CD4-positive, alpha-beta T cell treated with Interleukin-17A for 1 hour (primary cell): ENCODE measurements at places on chromosomes 12 and 14.
A peak's percentile ranks its signal among the peaks of the same experiment; 100 is the strongest.

GRCh38 chr14:87231336-87232026, 761.5 kb downstream of the GALC start:
- no peak for DNase-seq

DNA sequence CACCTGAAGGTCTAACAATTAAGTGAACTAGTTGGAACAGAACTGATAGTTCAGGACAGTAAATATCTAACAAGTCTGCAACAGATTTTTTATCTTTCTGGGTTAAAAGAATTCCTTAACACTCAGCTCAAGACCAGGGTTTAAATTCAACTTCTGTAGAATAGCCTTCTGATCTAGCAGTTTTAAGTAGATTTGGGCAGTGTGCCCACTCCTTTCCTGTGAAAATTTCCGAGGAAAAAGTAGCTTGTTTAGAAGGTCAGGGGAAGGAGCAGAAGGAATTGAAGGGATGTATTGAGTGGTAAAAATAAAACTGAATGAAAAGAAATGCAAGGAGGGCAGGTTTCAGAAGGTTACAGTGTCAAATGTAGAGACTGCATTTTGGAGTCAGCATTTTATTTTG, 45.8 kb downstream of the ATL1 start:
- no peak for DNase-seq

DNA sequence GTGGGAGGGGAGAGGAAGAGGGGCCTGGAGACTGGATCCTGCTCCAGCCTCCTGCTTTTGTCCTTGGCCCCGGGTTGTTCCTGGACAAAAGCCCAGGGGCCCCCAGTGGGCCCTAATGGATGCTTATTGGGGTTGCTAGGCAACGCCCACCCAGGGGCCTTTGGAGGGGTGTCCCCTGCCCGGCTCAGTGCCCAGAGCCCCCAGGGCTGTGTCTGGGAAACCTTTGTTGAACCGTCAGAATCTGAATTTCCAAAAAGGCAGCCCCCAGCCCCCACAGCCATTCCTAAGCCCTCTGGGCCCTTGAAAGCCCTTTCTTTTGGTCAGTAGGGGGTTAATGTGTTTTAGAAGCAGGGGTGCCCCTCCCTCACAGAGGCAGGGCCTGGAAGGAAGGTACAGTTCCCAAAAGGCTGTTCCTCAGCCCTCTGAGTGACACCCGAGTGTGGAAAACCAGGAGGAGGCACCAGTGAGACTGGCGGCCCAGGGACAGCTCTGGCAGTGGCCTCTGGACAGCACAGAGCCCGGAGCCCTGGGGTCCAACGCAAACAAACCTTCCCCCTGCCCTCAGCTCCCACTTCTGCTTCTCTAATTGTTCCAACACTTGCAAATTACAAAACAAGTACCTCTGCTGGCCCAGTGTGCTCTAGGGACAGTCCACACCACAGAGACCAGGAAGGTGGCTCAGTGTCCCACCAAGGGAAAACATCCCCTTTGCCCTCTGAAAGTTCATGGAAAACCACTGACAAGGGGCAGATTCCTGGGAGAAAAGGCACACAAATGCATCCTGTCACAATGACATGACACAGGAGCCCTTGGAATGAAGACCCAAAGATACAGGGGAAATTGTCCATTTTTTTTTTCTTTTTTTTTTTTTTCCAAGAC, 19.4 kb downstream of the HHIPL1 start:
- no peak for DNase-seq

DNA sequence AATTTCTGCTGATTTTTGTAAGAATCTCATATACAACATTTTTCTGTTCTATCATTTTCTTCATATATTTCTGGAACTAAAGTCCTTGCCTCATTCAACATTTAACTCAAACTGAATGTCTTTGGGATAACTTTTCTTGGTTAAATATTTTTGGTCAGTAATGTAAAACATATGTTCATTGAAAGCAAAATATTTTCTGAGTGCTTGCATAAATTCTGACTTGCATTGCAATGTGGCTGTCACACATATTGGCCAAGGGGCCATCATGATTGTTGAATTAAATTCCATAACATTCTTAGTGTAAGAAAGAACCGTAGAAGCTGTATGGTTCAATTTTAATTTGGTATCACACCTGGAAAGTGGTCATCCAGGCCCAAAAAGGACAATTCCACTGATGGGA, 369.4 kb downstream of the GALC start:
- no peak for DNase-seq

DNA sequence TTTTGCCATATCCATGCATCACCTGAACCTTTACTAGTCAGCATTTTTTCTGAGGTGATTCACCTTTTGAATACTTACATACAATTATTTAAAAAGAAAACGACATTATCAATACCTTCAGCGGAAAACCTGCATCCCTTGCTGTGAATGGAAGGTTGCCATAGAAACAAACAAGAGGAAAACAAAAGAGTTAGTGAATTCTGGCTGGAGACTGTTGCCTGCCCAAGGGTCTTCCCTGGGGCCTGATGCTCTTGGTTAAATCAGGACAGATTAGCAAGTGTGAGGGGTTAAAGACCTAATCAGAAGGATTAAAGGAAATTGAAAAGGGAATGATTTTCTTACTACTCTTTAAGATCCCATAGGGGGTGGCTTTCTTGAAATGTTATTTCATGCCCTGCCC, 96.0 kb upstream of the WSCD2 start:
- DNase-seq = no peak

DNA sequence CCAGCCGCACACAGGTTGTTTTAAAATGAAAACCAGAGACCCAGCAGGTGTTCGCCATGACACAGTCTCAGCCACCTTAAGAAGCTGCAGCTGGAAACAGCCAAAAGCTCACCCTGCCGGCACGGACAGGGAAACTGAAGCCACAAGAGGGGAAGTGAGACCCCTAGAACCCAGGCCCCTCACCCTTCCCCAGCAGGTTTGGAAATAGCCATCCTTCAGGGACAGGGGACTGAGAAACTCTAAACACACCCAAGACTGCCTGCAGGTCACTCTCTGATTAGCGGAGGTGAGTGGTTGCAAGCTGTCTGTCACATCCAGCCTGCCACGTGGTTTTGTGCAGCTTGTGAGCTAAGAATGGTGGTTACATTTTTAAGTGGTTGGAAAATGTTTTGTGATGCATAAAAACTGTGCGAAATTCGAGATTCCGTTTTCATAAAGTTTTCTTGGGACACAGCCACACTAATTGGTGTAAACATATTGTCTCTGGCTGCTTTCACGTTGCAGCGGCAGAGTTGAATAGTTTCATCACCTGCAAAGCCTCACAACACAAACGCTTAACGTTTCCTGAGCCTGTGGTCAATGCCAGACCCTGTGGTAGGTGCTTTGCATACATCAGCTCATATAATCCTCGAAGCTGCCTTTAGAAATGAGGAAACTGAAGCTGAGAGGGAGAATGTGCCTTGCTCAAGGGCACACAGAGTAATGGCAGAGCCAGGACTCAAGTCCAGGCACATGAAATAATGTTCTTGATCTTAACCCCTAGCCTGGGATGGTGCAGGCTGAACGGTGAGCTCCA, 1.7 kb upstream of the SELPLG start:
- DNase-seq = peak; percentile 57

DNA sequence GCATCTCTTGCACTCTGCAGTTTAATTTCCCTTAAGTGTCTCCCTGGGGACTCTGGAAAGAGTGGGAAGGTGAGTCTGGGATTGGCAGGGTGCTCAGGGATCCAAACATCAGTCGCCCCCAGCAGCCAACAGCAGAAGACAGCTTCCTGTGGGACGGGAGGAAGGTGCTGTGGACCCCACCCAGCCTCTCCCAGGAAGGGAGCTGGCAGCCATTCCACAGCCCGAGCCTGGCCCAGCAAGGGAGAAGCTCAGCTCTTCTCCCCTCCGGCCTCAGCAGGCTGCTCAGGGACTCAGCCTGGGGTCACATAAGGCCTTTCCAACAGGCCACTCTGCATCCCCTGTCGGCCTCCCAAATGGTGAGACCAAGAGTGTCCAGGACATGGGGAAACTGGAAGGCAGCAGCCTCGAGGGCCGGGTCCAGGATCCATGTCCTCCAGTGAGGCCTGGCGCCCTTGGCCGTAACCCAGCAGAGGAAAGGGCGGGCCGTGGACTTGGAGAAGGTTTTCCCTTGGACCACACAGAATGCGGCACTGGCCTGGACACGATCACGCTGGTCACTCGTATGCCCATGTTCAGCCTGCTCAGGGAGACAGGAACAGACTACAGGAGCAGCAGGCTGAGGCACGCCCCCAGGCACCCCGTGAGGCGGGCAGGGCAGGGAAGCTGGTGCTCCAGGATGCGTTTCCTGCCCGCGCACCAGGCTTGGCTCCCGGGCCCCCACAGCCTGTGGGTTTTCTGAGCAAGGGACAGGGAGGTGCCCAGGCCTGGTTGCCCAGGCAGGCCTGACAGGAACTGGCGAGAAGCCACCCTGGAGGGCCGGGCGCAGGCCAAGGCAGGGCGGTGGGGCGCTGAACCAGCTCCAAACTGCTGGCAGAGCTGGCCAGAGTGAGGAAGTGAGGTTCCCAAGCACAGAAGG, 3.5 kb downstream of the XRCC3 start:
- DNase-seq = no peak

- DNase-seq = peak; percentile 5
These were observed 26.1 kb downstream of the JDP2 start for GRCh38 chr14:75453817-75454434.

- DNase-seq = no peak
These were observed 49.2 kb upstream of the PPP1R12A start for GRCh38 chr12:79983986-79984620.

- DNase-seq = peak; percentile 45
These were observed 1.4 kb downstream of the FIGNL2 start for GRCh38 chr12:51846911-51847642.
